Effector memory CD4-positive, alpha-beta T cell (primary cell): ENCODE measurements at places on chromosomes 7 and 10.
A peak's percentile ranks its signal among the peaks of the same experiment; 100 is the strongest.

GRCh38 chr10:88582806-88583583 lies at the start of gene RNLS:
TSS of gene RNLS (minus strand) at chr10:88583318.
- DNase-seq = peak; percentile 46

DNA sequence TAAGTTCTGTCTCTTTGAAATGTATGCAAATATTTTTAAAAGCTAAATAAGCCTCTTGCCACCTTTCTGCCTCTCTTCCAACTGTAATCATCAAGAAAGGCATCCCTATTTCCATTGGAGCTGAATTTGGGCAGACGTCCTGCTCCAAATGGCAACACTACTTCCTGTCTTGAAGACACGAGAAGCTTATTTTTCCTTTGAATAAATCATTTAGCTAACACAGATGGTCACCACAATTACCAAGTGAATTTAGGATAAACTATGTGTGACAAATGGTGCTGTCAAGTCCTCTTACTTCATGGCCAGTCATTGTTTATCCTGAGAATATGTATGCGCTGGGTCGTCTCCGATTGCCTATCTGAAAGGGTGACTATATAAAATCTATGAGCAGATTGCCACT lies 268.0 kb downstream of the ANKRD7 start:
- no peak for DNase-seq

DNA sequence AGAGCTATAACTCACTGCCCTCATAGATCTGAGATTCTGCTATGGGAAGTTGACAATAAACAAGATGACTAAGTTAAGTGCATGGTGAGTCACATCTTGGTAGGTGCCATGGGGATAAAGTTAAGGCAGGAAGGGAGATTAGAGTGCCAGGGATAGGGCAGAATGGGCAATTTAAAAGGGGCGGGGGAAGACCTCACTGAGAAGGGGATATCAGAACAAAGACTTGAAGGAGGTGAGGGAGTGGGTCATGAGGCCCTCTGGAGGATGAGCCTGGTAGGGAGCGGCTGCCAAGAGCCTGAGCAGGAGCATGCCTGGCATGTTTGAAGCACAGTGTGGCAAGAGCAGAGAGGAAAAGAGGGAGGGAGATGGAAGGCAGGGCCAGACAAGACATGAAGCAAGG lies 34.8 kb upstream of the INMT start:
- no peak for DNase-seq

DNA sequence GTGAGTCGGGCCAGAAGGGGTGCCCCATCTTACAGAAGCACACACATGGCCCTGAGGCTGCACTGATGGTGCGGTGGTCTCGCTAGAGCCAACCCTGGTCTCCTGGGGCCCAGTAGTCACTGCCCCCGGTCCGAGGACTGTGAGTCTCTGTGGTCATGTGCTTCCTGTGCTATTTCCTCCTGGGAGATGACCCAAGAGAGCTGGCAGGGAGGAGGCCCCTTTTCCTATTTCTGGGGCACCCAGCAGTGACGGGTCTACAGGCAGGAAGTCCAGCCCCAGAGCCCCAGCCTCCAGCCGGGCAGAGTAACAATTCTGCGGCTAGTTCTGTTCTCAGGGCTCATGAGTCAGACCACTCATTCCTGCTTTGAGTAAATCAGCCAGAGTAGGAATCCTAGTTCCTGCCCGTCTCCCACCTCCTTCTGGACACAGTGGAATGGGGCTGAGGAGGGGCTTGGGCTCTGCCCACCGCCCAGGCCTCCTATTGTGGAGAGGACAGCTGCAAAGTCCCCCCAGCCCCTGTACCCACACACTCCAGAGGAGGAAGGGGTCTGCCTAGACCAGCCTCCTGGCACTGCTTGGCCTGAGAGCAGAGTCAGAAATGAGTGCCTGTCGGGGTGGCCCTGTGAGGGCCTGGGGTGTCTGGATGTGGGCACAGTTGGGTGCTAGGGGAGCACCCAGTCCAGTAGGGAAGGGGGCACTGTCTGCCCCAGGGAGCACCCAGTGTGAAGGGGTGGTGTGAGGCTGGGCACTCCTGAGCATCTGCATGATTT lies 80.5 kb upstream of the PPIF start:
- DNase-seq = no peak

- DNase-seq = no peak
Observed at GRCh38 chr10:122435212-122435827, 19.1 kb upstream of the ARMS2 start.

DNA sequence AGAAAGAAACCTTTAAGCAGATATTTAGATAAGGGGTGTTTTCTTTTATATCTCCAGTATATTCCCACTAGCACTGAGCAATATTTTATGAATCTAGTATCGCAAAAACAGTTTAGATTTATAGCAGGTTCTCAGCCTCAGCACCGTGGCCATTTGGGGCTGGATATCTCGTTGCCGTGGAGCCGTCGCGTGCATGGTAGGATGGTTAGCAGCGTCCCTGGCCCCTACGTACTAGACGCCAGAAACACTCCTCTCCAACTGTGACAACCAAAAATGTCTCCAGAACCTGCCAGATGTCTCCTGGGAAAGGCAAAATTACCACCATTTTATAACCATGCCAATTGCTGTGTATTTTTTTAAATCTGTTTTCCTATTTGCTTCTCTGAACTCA lies 172.9 kb downstream of the CACNB2 start:
- no peak for DNase-seq
